Natural killer cell (primary cell): ENCODE measurements at places on chromosomes 7 and 10. TPM values are rescaled to one million over a fixed set of nuclear protein-coding genes. Genes with fewer than 3 reads are reported as not detected.
A peak's percentile ranks its signal among the peaks of the same experiment; 100 is the strongest.

DNA sequence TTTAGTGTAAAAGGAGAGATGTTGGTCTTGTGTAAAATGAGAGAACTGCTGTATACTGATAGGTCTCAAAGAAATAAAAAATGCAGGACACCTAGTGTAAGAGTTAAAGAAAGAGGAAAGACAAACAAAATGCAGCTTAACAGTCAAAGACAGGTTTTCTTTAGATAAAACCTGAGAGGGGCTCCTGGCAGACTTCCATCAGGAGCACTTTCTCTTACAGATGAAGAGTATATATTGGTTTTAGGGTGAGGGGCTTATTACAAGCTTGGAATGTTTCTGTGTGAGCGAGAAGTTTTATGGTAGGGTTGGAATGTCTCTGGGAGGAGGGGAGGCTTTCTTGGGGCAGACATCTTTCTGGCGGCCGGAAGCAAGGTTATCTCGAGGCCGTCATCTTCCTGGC, 16.2 kb downstream of the ACBD7 start:
- H3K36me3 ChIP-seq = no peaks in the 10 kb centered on the region
- H3K27me3 ChIP-seq = no peaks in the 10 kb centered on the region
- no peak overlapping the region for H3K27ac ChIP-seq
- H3K4me3 ChIP-seq = no peak overlapping the region

- H3K27ac ChIP-seq = no peak overlapping the region
- H3K36me3 ChIP-seq = no peaks in the 10 kb centered on the region
- no peak for DNase-seq
- peaks cover 12% of the 10 kb centered on the region for H3K4me1 ChIP-seq
- H3K4me3 ChIP-seq = no peak overlapping the region
- no peaks in the 10 kb centered on the region for H3K27me3 ChIP-seq
These were observed 5.5 kb upstream of the IKZF1 start for GRCh38 chr7:50298811-50299562.

GRCh38 chr7:29194206-29194593, 375 bp upstream of the CHN2 start:
- no peaks in the 10 kb centered on the region for H3K36me3 ChIP-seq
- no peak for DNase-seq
- H3K27me3 ChIP-seq = no peaks in the 10 kb centered on the region
- peaks cover 23% of the 10 kb centered on the region for H3K4me1 ChIP-seq
- H3K4me3 ChIP-seq = peak overlapping the region; percentile 79

GRCh38 chr10:35443858-35444257, 107.5 kb downstream of the CCNY start:
- no peaks in the 10 kb centered on the region for H3K27me3 ChIP-seq
- H3K4me1 ChIP-seq = peaks cover 24% of the 10 kb centered on the region
- DNase-seq = no peak
- no peak overlapping the region for H3K27ac ChIP-seq
- no peak overlapping the region for H3K4me3 ChIP-seq

BLNK gene
- total RNA-seq = 1.5 TPM

GIMAP6 gene
- total RNA-seq = 100 TPM

GRCh38 chr7:36048902-36049240, 104.2 kb upstream of the EEPD1 start:
- H3K27ac ChIP-seq = no peak overlapping the region
- H3K4me3 ChIP-seq = no peak overlapping the region
- H3K4me1 ChIP-seq = no peaks in the 10 kb centered on the region
- DNase-seq = no peak

DNA sequence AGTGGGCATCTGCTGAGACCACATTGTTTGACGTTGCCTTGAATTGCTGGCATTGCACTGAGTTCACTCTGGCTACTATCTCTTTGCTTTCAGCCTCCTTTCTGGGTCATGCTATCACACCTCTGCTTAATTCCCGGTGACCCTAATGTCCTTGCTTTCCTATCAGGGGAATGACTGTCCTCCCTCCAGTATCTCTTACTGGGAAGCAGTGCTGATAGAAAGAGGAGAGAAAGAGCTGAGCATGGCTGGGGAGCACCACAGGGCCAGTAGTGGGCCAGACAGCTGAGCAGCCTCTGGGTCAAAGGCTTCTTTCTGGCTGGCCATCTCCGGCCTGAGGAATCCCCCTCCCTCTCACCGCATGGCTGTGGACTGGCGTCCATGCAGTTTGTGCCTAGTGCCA, 428.7 kb downstream of the INHBA start:
- no peaks in the 10 kb centered on the region for H3K4me1 ChIP-seq
- no peak for DNase-seq
- no peak overlapping the region for H3K4me3 ChIP-seq
- no peak overlapping the region for H3K27ac ChIP-seq
- no peaks in the 10 kb centered on the region for H3K36me3 ChIP-seq

DNA sequence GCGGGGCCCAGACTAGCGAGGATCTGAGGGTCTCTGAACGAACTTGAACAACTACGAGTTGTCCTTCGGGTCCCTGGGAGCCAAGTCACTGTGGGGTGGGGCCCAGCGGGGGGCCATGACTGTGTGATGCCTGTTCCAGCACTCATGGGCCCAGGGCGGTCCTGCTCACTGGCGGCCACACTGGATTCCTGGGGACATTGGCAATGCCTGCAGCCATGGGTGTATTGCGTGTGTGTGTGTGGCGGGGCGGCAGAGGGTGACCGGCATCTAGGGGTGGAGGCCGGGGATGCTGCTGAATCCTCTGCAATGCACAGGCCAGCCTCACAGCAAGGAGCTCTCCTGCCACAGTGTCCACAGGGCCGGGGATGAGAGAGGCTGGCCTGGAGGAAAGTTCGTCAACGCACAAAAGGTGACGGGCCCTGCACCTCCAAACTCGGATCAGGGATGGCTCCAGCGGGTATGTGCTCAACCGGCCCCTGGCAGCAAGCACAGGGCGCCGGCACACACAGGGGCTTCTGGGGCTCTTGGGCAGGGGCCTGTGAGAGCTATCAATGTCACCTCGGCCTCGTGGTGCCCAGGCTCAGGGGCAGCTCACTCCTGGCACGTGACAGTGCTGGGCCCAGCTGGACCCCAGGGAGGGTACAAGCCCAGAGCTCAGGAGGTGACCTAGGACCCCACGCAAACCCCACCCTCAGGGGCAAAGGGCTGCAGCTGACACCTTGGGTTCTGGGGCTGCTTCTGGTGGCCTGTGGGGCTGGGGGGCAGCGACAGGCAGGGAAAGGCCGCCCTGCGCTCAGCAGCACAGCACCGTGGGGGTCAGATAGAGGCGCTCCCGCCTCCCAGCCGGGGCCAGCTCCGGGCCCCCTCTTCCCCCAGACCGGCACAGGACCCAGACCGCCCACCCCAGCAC, 27.9 kb downstream of the PAPOLB start:
- no peak overlapping the region for H3K27ac ChIP-seq
- H3K36me3 ChIP-seq = no peaks in the 10 kb centered on the region
- H3K4me1 ChIP-seq = no peaks in the 10 kb centered on the region

- H3K4me1 ChIP-seq = no peaks in the 10 kb centered on the region
- H3K27me3 ChIP-seq = no peaks in the 10 kb centered on the region
- no peaks in the 10 kb centered on the region for H3K36me3 ChIP-seq
- no peak overlapping the region for H3K27ac ChIP-seq
- no peak for DNase-seq
These were observed 34.5 kb upstream of the C10orf120 start for GRCh38 chr10:122733931-122734665.

DNA sequence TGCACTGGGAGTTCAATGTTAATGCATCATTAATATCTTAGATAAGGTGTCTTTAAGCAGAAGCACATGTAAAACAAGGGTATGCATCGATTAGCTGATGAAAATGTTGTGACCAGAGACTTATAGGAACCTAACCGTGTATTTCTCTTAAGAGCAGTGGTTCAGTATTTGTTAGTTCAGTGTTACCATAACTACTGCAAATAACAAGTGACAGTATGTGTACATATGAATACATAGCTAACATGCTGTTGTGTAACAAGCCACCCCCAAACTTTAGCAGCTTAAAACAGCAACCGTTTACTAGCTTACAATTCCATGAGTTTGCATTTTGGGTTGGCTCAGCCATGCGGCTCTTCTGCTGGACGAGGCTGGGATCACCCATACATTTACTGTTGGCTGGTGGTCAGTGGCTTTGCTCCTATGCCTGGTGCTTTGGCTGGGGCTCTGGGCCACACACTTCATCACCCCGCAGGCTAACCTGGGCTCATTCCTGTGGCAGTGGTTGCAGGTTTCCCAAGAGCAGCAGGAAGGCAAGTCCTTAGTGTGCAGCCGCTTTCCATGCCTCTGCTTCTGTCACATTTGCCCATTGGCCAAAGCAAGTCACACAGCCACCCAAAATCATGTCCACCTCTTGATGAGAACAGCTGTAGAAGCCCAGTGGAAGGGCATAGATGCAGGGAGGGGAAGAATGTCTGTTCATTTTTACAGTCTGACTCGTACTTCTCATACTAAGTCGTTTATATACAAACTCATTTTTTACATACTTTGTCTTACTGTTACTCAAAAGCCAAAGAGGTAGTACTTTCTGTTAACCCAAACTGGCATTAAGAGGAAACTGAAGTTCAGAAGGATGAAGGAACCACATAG, 103.3 kb upstream of the GATA3 start:
- H3K36me3 ChIP-seq = no peaks in the 10 kb centered on the region
- no peak overlapping the region for H3K4me3 ChIP-seq
- H3K4me1 ChIP-seq = no peaks in the 10 kb centered on the region
- no peak for DNase-seq

PIK3CG gene
- total RNA-seq = 83.3 TPM

- H3K27ac ChIP-seq = no peak overlapping the region
- H3K4me3 ChIP-seq = no peak overlapping the region
- no peaks in the 10 kb centered on the region for H3K36me3 ChIP-seq
- no peaks in the 10 kb centered on the region for H3K27me3 ChIP-seq
- DNase-seq = no peak
These were observed 28.6 kb upstream of the PROSER2 start for GRCh38 chr10:11794566-11794965.

DNA sequence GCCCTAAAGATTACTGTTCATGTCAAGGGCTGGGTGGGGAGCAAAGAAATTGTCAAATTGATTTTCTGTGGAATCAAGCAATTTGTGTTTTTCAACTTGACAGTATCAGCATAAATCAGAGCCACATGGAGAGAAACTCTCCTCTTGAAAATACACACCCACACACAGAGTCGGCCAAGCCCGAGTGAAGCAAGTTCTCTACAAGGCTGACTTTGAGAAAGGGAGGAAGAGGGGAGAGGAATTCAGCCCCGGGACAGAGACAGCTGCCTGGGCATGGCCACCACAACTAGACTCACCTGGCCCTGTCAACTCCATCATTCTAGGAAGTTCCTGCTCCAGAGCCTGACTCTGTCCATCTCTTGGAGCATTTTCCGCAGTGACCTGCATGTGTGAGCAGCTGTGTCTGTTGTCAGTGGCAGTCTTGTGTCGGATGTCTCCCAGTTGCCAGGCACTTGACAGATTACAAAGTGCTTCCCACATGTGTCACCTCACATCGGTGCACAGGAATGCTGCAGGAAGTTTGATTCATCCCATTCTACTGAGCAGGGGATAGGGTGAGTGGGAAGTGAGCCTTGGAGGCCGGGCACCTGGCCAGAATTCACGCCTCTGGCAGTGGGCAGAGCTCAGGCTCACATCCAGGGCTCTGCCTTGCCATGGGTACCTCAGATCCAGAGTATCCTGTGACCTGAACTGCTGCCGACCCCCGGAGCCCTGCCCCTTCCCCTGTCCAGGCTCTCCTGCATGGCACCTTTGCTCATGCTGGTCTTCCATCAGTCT, 37.9 kb downstream of the ADAM12 start:
- no peaks in the 10 kb centered on the region for H3K36me3 ChIP-seq
- H3K4me1 ChIP-seq = no peaks in the 10 kb centered on the region
- DNase-seq = no peak
- H3K27me3 ChIP-seq = no peaks in the 10 kb centered on the region
- H3K27ac ChIP-seq = no peak overlapping the region

DNA sequence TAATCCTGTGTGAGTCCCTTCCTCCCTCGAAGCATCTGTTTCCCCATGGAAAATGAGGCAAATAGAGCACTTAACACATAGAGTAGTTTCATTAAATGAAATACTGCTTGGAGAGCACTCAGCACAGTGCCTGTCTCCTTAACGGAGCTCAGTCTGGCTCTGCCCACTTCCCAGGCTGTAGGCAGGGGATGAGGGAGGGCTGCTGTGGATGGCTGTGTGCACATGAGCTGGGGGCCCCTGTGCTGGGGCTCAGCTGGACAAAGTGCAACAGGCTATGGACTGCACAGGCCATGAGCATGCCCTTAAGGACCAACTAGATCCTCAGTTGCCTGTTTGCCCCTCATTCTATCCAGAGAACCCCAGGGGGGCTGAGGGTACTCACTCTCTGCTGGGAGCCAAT, 14.5 kb downstream of the ZCCHC24 start:
- DNase-seq = no peak
- no peaks in the 10 kb centered on the region for H3K27me3 ChIP-seq
- no peak overlapping the region for H3K27ac ChIP-seq
- H3K4me1 ChIP-seq = no peaks in the 10 kb centered on the region

DNA sequence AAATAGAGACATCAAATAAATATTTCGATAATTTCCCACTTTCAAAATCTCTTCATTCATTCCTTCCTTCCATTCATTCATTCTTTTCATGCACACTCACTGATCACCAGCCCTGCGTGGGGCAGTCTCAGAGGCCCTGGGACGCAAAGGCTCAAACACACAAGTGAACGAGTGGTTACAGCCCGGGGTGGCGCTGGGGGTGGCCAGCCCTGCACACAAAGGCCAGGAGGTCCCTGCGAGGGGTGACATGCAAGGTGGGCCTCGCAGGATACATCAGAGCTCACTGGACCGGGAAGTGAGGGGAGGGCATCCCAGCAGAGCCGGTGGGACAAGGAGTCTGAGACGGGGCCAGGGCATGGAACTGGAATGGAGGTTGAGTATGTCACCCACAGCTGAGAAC, 29.9 kb upstream of the TTYH3 start:
- DNase-seq = no peak
- H3K27ac ChIP-seq = no peak overlapping the region
- H3K4me1 ChIP-seq = no peaks in the 10 kb centered on the region
- no peaks in the 10 kb centered on the region for H3K27me3 ChIP-seq
- no peak overlapping the region for H3K4me3 ChIP-seq

DNA sequence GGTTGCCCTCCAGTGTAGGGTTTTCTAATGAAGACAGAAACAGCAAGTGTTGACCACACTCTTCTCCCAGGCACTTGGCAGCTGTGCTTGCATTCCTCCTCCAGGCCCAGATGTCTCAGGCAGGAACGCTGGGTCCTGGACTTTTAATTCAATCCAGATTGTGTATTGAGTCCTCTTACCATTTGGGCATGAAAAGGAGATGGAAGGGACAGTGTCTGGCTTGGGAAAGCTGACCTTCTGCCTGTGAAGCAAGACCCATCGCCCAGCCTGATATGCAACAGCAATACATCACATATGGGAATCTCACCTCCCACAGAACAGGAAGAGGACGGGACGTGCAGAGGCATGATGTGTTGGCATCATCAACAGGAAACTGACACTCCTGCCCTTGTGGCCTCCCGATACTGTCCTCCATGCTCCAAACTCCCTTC, 174.4 kb upstream of the LYZL2 start:
- H3K27ac ChIP-seq = no peak overlapping the region
- DNase-seq = no peak
- no peaks in the 10 kb centered on the region for H3K27me3 ChIP-seq
- no peaks in the 10 kb centered on the region for H3K36me3 ChIP-seq
